ENCODE measurements at places on chromosomes 12 and 14.

- DNase-seq: no peak
Measured at GRCh38 chr12:104506676-104507401, 50.1 kb downstream of the CHST11 start.

- no peak for DNase-seq
Measured at GRCh38 chr12:4283512-4284255, 10.1 kb downstream of the CCND2 start.

- no peak for DNase-seq
Measured at GRCh38 chr12:71558445-71558844, 105.2 kb downstream of the ZFC3H1 start.

DNA sequence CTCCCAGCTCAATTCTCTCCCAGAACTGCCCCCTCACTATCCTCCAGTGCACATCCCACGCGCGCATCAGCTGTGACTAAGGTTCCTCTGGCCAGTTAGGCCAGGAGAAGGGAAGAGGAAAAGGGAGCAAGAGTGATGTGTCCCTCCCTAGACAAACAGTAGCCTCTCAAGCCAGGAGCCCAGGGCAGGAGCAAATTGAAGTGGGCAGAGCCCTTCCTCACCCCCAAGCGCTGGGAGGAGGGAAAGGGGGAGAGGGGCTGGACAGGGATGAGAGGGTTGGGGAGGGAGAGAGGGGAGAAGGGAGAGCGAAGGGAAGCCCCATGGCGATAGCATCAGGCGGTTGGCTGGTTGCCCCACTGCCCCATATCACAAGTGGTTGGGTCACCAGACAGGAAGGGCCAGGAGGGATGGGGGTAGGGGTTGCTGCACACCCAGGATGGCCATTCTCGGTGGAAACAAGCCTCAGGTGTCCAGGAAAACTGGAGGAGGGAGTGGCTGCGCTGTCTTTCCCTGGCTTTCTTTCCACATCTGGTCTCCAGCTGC, 1.1 kb downstream of the CD63 start:
- DNase-seq: no peak

DNA sequence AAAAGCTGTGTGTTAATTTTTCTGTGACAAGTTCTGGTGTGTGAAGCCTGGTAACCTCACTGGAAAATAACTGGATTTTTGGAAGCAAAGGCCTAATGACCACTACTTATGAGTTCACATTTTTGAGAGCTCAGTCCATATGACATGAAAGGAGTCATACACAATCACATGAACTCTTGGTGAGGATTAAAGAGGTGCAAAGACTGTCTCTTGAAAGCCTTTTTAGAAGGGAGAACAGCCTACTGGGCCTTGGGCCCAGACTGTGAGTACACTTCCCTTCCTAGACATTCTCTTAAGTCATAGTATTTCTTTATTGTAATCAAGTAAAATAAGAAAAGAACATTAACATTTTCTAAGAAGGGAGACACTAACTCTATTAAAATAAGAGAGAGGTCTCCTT, 176.1 kb downstream of the BCAT1 start:
- DNase-seq: no peak

DNA sequence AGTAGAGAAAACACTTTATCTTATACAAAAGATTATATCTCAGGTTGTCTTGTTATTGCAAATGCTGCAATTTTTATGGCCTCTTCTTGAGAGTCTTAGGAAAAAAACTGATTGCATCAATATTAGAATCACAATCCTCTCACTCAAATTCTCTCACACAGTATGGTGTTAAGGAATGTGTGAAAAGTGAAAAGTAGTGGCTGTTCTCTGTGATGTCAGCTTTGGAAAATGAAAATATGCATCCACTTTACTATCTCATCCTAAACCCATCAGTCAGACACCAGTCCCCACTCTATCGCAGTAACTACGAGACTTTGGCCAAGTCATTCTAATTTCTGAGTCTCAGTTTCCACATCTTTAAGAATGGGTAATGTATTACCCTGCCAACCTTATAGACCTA, 32.6 kb upstream of the NTF3 start:
- no peak for DNase-seq

- DNase-seq: no peak
Measured at GRCh38 chr12:67655829-67656228, 7.3 kb downstream of the DYRK2 start.

DNA sequence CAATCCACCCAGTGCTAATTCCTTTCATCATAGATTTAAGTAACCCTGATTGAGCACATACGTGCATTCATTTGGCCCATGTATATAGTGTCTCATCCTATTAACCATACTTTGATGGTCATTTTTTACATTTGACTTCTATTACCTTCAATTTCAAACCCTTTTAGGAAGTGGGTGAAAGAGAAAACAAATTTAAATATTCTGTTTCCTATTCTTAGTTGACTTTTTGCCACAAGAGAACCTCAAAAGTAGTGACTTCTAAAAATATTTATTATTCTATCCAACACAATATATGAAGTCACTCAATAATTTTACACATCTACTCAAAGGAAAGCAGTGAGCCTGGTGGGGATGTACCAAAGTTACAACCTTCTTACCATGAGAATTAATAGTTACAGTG, 164.9 kb downstream of the CEP128 start:
- DNase-seq: no peak

DNA sequence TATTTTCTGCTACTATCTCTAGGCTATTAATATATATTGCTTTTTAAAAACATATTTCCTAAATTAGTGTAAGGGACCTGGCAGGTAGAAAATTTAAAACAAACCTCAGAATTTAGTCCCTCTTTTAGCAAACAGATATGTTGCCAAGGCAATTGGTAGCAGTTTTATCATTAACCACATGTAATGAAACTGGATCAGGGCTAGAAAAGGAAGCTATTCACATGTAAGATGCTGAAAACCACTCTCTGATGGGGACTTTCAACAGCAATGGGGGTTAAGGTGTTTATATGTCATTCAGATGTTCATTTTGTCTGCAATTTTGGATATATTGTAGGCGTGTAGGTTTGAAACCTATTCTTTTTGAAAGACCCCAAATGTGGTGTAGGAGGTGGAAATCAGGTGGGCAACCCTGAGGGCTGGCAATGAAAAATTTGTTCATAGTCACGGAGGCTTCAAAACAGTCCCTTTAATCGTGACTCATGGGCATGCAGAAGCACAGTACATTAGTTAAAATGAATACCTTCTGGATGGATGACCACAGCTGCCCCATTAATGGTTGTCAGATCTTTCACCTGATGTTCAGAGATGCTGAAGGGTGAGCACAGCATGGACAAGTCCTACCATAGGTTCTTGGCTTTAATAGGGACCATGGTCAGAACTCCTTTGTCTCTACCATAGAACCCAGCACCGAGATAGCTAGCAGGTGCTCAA, 5.9 kb upstream of the PKP2 start:
- DNase-seq: no peak

- DNase-seq: no peak
Measured at GRCh38 chr14:56224691-56225681, 106.8 kb downstream of the PELI2 start.

DNA sequence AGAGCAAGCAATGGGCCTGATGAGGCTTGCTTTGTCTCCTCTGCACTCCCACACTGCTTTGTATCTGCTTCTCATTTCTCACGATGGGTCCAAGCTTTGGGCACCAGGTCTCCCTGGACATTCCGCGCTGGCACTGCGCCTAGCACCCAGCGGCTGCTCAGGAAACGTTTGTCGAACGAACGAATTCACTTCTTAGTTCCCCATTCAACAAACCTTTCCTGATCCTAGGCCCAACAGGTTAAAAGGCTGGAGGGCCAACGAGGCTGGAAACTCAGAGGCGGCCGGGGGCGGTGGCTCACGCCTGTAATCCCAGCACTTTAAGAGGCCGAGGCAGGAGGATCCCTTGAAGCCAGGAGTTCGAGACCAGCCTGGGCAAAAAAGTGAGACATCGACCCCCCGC, 1.0 kb upstream of the GLRX5 start:
- DNase-seq: no peak

DNA sequence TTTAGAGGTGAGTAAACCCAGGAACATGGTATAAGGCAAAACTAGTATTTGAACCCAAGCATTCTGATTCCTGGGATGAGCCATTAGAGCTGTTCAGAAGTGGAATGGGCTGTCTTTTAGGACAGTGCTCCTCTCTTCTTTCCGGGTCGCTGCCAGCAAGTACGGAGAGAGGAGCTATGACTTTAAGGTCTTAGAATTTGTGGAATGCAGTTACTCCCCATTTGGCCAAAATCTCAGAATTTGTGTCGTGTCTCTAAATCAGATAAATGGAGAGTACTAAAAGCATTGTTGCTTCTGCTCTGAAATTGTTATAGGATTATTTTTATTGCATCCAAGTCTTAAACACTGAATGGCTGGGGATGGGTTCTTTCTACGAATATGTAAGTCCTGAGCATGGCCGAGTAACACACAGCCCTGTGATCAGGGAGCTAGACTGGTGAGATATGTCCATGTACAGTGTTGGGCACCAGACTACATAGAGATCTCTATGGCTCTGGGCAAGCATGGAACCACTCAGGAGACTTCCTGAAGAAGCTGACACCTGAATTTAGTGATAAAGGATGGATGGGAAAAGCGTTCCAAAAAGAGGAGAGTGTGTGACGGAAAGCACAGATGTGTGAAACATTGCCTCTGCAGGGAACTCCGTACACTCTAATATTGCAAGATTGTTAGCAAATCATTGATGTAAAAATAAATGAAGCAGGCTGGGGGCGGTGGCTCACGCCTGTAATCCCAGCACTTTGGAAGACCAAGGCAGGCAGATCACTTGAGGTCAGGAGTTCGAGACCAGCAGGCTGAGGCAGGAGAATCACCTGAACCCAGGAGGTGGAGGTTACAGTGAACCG, 184.7 kb downstream of the SRGAP1 start:
- no peak for DNase-seq

DNA sequence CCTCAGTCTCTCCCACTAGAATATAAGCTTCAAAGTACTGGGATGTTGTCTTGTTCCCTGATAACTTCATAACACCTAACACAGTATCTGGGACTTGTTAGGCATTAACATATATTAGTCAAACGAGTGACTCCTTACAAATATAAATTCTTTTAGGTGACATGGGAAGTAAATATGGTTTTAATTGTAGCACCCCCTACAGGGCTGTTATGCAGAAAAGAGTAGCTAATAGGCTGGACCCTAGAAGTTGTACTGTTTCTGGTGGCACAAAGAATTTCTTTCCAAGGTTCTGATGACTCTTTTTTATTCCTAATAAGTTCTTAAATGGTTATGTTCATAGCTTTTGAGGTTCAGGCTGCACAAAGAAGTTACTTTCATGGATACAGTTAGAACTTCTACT, 29.8 kb downstream of the GPATCH2L start:
- DNase-seq: no peak

DNA sequence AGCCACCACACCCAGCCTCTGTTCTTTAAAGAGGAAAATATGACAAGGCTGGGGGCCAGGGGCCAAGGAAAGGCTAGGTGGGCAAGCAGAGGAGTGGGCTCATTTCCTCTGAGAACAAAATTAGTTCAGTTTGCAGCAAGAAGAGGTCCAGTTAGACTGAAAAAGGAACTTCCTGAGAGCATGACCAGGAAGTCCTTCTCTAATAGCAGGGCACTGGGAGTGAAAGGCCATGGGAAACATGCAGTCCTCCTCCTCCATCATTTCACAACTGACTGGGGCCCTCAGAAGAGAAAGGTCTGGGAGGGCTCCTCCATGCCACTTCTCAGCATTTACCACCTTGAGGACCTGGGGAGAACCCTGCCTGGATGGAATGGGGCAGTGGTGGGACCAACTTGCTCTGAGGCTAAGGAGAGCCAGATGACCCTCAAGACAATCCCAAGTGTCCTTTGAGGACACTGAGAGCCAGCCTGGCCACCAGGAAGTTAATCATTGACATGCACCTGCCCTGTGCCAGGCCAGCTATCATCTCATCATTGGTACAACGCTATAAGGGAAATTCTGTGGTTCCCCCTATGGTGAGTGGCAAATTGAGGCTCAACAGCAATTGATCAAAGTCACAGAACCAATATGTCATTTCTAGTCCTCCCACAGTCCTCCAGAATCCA, 2.0 kb downstream of the AQP2 start:
- DNase-seq: no peak

- DNase-seq: no peak
Measured at GRCh38 chr12:63826006-63826585, 18.4 kb upstream of the SRGAP1 start.

GRCh38 chr12:97680751-97681150, 218.1 kb downstream of the RMST start:
- no peak for DNase-seq

DNA sequence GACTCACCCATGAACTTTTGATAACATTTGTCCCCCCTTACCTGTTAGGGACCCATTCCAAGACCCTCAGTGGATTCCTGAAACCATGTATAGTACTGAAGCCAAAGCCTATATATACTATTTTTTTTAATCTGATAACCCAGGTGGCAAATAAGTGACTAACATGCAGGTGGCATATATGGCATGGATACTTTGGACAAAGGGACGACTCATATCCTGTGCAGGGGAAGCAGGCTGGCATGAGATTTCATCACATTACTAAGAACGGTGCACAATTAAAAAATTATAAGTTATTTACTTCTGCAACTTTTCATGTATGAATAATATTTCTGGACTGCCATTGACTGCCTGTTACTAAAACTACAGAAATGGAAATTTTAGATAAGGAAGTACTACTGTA, 880.1 kb upstream of the FBXO33 start:
- no peak for DNase-seq

- no peak for DNase-seq
Measured at GRCh38 chr12:54372113-54372806, 8.0 kb upstream of the GPR84 start.

DNA sequence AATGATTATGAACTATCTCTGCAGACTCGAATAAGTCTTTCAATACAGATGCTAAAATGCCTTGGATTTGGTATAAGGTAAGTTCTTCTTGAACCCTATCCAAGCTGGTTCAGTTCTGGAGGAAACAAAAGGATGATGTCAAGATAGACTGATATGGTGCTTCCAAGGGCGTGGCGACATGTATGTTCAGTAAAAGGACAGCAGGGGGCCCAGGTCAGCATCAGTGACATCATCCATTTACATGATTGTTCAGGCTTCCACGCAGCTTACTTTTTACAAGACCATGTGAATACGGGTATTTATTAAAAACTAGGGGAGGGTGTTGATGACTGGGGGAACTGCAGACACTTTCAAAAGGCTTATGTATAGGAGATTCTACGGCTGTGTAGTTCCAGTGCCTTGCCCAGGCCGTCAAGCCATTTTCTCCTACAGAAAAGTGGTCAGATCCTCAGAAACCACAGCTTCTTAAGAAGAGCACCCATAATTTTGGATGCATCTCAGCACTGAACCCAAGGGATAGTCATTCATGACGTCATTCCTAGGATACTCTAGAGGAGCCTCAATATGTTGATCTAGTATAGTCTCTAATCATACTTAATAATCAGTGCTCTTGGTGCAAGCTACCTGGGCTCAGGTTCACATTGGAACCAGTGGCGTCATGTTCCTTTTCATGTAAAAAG, 527.7 kb downstream of the FUT8 start:
- no peak for DNase-seq

GRCh38 chr12:3720772-3721171, 32.1 kb downstream of the CRACR2A start:
- DNase-seq: no peak

GRCh38 chr12:131671871-131672270, 39.0 kb upstream of the SFSWAP start:
- no peak for DNase-seq

GRCh38 chr12:102171951-102172350, 25.7 kb downstream of the PMCH start:
- no peak for DNase-seq

GRCh38 chr14:22515929-22516328, 73.1 kb downstream of the DAD1 start:
- no peak for DNase-seq

Measured in stimulated activated CD8-positive, alpha-beta memory T cell treated with anti-CD3 and anti-CD28 coated beads, Interleukin-7, amount 100 ng/mL, for 24 hours (primary cell).